Eye (tissue), 1 donor: ENCODE measurements at places on chromosomes 11 and 22.
A peak's percentile ranks its signal among the peaks of the same experiment; 100 is the strongest.

- no peak for DNase-seq
Observed at GRCh38 chr11:35796562-35796961, 134.0 kb downstream of the TRIM44 start.

DNA sequence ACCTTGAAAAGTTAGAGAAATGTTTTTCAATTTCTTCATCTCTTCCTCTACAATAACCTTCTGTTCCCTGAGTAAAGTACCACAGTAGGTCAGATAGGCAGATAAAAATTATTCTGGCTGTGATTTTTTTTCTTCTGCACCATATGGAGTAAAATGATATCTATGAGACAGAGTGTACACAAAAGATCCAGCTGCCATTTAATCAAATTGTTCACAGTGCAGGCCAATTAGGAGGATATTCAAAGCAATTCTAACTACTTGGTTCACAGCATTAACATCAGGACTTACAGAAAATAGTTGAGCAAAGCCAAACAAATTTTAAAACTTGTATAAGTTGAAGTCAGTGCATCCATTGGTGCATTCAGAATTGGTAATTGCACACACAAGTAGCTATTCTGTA, 147.9 kb upstream of the LUZP2 start:
- DNase-seq, result peak; percentile 6

GRCh38 chr22:21657360-21658032, 8.3 kb upstream of the PPIL2 start:
- DNase-seq, result peak; percentile 92

GRCh38 chr11:113278925-113279324, 35.5 kb upstream of the TTC12 start:
- DNase-seq, result no peak

DNA sequence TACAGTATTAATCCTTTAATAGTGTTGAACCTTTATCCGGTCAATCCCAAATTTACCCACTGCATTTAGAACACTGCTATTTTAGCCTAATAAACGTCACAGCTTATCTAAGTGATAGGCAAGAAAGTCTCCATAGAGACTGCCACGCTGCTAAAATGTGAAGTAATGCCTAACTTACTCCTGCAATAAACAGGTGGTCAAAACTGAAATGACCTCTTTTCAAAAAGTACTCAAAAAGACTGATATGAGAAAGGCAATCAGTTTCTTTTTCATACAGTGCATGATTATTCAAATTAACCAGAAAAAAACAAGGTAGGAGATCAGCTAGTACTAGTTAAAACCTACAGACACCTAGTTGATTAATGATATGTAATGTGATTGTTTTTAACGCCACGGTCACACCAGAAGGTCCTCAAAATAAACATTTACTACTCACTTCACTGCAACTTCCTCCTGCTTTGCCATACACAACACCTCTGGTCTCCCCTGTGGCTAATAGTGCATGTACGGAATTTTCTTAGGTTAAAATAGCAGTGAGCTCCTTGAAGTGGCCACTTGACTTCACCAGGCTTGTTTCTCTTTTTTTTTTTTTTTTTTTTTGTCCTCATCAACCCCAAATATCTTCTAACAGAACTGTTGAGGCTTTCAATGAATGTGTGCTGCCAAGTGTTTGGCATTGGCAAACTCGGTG, 8.8 kb downstream of the ATP5MG start:
- DNase-seq, result no peak

- DNase-seq, result no peak
Observed at GRCh38 chr11:32829157-32829679, 509 bp upstream of the PRRG4 start.

- no peak for DNase-seq
Observed at GRCh38 chr11:94766713-94767206, 1.4 kb upstream of the AMOTL1 start.

- DNase-seq, result no peak
Observed at GRCh38 chr11:83002053-83002452, 69.6 kb downstream of the RAB30 start.

- DNase-seq, result no peak
Observed at GRCh38 chr22:30650508-30651116, 15.0 kb downstream of the SLC35E4 start.

GRCh38 chr11:64185175-64185692, 737 bp upstream of the STIP1 start:
- DNase-seq, result no peak

GRCh38 chr11:120952461-120953434, 71.2 kb upstream of the TBCEL start:
- peak; percentile 97 for DNase-seq

GRCh38 chr11:115555336-115556090, 51.3 kb upstream of the CADM1 start:
- DNase-seq, result peak; percentile 8

GRCh38 chr22:29155966-29156365, 49.7 kb upstream of the EMID1 start:
- DNase-seq, result no peak

- DNase-seq, result no peak
Observed at GRCh38 chr11:120089036-120090001, 48.6 kb downstream of the TRIM29 start.

DNA sequence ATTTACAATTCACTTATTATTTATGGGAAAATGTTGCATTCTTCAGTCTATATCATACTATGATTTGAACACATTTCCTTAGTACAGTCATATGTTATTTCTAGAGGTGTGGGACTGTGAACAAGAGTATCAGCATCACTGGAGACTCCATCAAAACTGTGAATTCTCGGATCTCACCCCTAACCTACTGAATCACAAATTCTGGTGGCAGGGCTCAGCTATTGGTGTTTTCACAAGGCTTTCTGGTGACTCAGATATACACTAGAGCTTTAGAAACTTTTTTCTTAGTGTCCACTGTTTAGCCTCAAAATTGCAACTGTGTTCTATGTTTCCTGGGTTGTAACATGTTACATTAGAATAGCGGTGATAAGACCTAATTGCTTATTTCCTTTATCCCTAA, 352.9 kb upstream of the DDI1 start:
- DNase-seq, result no peak

- peak; percentile 79 for DNase-seq
Observed at GRCh38 chr22:38260761-38261681, 11.8 kb downstream of the TMEM184B start.

- DNase-seq, result no peak
Observed at GRCh38 chr11:77088236-77089003, 14.2 kb upstream of the OMP start.

- DNase-seq, result no peak
Observed at GRCh38 chr11:128981254-128981653, 38.6 kb upstream of the TP53AIP1 start.

DNA sequence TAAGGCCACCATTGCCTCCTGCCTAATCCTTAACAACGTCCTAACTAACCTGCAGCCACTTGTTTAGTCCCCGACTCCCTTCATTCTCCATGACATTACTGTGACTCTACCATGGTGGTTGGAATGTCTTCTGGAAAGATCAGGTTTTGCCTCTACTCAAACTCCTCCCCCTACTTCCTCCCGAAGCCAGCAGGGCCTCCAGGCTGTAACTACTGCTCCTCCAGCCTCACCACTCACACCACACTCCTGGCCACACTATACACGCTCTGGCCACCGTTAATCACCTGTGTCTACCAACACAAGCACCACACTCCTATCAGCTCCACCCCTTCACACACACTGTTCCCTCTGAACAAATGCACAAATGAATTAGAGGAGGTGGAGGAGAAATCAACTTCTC, 69.2 kb downstream of the PACSIN2 start:
- DNase-seq, result no peak

DNA sequence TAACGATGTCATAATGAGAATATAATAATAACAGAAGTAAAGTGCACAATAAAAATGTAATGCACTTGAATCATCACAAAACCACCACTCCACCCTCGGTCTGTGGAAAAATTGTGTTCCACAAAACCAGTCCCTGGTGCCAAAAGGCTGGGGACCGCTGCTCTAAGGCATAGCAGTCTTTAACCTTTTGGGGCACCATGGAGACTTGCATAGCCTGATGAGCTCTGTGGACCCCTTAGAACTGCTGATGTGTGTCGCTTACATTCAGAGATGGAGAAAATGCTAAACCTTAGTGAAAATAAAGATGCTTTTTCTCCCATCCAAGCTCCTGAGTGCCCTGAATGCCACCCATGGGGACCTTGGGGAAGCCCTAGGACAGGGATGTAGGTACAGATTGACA, 87.6 kb upstream of the SEPTIN5 start:
- no peak for DNase-seq

GRCh38 chr11:129443276-129443675, 67.6 kb downstream of the BARX2 start:
- DNase-seq, result no peak

DNA sequence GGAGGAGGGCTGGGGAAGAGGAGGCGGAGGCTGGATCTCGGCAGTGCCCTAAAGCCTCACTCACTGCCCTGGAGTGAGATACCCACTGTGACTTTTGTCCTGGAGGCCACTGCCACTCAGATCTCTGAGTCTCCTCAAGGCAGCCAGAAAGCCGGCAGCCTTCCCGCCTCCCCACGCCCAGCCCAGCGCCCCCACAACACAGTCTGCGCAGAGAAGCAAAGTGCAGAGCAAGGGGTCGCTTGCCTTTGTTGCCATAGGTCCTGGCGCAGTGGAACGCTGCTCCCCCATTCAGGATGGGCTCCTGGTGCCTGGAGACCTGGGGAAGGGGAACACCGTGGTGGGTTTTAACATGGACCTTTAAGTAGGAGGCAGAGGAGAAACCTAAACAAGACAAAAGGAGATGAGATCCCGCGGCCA, 17.6 kb downstream of the PATZ1 start:
- no peak for DNase-seq

GRCh38 chr11:25766332-25767015, 565.5 kb upstream of the ANO3 start:
- no peak for DNase-seq
